ENCODE measurements at places on chromosomes 5 and 9.

GRCh38 chr9:98488571-98489312 lies 220.0 kb downstream of the GABBR2 start:
- no peak for DNase-seq

GRCh38 chr5:35828082-35828598 lies 28.6 kb upstream of the IL7R start:
- DNase-seq: no peak

DNA sequence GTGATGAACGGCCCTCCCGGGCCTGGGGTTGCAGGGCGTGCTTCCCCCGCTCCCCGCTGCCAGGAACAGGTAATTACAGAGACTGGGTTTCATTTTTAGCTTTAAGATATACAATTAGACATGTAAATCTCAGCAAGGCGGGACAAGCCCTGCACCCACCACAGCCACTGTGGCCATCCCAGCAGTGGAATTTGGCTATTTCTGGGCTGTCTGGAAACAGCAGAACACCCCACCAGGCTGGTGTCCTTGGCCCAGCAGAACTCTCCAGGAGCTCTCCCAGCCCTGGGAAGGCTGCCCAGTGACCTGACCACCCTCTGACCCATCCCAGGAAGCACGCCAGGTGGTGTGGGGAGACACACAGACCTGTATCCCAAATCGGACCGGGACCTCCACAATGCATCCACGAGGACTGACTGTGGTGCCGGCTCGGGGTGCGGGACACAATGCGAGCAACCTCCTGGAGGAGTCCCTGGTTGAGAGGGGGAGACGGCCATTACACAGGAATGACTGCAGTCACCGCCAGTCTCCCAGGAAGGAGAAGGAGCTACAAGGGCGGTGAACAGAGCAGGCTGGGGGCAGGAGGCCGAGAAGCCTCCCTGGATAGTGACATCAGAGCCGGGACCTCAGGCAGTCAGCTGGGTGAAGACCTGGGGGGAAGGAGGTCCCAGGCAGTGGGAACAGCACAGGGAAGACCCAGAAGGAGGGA lies 17.3 kb downstream of the EEIG1 start:
- DNase-seq: no peak

DNA sequence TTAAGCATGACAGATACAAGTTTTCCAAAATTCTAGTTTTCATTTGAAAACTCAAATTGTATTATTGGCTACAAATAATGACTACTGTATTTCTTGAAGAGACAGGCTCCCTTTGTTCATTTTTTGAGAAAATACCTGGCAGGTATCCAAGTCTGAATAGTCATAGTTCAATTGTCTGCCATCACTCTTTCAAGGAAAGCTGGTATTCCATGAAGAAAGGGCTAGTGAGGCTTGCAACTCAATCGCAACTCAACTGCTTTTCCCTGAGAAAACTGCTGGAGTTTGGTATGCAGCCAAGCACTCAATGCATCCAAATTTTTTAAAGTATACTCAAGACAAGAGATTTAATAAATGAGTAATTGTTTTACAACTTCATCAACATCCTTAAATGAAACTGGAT lies 61.4 kb upstream of the TRIO start:
- no peak for DNase-seq

DNA sequence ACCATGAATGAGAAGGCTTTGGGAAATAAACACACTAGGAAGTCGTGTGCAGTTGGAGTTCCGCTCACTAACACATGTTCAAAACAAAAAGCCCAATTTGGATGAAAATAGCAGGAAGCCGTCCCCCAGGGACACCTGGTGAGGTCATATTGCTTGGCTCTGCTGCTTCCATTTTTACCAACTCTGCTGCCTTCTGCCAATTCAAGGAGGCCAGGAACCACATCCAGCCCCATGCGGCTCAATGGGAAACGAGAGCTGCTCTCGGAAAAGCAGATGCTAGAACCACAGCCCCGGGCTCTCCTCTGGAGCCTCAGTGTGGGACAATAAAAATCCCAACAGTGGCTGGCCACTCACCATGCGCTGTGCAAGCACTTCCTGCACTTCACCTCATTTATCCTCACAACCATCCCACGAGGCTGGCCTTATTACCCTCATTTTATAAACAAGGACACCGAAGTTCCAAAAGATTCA lies 13.4 kb downstream of the ADAM19 start:
- no peak for DNase-seq

DNA sequence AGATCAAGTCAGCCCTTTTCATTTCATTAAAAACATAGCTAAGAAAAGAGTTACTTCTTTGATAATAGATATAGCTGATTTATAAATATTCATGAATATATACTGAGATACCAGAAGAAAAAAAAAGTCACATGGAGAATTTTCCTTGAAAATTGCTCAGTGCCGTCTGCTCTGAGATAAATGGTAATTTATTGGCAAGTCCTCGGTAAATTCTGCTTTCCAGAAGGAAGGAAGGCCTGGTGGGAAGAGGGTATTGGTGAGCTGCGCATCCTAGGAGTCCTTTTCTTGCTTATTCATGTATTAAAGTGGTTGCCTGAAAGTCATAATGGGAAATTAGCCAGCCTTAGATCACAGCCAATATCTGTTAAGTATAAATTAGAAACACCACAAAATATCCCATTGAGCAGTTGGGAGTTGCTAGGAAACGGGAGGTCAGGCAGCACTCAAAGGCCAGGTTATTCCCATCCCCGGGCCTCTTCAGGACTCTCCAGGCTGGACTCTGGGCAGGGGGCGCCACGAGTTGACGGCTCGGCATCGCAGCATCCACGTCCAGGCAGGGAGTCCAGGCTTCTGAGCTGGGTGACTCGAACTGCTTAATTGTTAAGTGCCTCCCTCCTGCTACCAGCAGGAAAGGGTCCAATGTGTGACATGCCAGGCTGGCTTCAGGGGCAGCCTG lies 116.7 kb upstream of the RETREG1 start:
- no peak for DNase-seq

DNA sequence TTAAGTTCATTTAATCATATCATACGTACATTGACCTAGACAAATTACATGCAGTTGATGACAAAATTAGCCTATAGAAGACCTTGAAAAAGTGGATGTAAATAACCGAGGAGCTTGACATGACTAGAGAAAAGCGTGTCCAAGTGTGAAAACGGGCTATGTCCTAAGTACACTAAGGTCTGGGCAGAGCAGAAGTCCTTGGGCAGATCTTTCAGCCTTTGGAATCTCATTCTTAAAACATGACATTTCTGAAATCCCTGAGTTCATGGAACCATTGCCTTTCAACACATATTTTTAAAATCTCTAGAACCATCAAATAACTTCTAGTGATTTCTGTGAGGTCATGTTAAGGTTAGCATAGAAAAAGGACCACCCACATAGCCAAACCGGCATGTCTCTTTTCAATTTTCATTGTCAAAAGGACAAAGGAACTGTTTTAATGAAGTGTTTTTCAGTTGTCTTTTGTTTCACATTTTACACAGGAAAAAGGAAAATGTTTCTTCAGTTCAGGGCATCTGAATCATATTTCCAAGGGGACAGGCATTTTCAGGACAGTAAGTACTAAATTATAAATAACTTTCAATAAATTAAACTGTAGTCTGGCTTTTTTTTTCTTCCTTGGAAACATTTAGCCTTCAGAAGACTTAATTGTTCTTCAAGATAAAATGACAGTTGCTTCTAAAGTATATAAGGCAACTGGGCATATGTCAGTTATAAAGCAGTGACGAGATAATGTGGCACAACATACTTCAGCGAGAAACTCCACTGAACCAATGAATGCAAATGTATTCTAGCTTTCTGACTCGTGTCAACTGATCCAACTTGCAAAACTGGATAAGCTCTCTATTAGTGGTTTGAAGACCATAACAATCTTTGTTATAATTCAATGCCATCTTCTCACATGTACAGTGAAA lies 416.8 kb downstream of the NFIB start:
- no peak for DNase-seq

- DNase-seq: no peak
Observed at GRCh38 chr9:79134654-79135053, 437.1 kb upstream of the TLE4 start.
